ENCODE measurements at places on chromosomes 6 and 20.

DNA sequence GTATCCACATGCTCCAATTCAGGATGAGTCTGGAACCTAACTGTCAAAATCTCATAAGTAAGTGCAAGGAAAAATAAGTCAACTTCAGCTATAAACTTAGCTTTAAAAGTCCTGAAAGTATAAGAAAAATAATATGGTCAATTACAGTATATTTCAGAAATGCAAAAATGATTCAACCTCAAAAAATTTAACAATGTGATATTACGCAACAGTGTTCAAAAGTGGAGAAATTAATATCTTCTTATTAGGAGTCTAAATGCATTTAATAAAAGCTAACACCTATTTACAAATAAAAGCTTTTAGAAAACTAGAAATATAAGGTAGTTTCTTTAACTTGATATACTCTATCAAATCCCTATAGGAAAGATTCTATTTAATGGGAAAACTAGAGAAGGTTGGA, 111.2 kb upstream of the OPRM1 start:
- no peak for DNase-seq

GRCh38 chr6:111980971-111981840, 72.7 kb upstream of the CCN6 start:
- DNase-seq: no peak

- DNase-seq: no peak
Measured at GRCh38 chr20:62540504-62540903, 64.7 kb upstream of the GATA5 start.

GRCh38 chr6:167396068-167396658, 71.3 kb downstream of the TTLL2 start:
- no peak for DNase-seq

- no peak for DNase-seq
Measured at GRCh38 chr6:15386756-15387112, 140.9 kb downstream of the JARID2 start.

- DNase-seq: no peak
Measured at GRCh38 chr6:96521306-96521643, 331 bp upstream of the UFL1 start.

- DNase-seq: no peak
Measured at GRCh38 chr6:43231735-43232450, 2.6 kb upstream of the DNPH1 start.

GRCh38 chr6:163984124-163984936, 569.8 kb downstream of the QKI start:
- no peak for DNase-seq

DNA sequence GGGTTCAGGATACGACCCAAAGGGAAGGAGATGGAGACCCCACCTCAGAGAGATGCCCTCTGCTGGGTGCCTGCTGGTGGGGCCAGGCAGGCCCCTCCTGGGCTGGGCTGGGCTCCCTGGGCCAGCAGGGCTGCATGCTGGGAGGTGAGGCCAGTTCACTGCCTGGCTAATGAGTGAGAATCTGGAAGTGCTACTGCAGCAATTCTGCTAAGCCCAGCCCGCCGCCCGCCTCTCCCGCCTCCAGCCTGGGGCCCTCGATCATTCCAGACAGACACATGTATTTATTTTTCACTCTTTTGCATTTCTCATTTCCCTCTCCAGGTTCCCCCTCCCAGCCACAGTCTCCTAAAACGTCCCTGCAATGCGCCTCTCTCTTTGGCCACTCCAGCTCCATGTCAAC, 79.6 kb downstream of the CDH22 start:
- DNase-seq: no peak

DNA sequence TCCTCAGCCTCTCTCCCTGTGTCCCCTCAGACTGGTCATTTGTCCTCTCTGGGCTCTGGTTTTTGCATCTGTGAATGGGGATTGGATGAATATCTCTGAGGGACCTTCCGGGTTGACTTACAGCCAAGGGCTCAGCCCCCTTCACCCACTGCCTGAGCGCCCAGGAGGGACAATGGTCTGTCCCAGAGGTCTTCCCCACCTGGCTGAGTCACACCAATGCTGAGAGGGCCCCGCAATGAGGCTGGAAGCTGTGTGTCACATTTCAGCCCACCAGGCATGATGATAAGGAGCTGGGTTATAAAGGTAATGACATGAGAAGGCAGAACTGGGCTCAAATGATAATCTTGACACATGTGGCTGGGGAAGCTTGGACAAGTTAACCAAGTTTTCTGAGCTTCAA, 70.5 kb downstream of the TOX2 start:
- DNase-seq: no peak

GRCh38 chr6:134123666-134124208, 71.3 kb upstream of the SLC2A12 start:
- DNase-seq: no peak

DNA sequence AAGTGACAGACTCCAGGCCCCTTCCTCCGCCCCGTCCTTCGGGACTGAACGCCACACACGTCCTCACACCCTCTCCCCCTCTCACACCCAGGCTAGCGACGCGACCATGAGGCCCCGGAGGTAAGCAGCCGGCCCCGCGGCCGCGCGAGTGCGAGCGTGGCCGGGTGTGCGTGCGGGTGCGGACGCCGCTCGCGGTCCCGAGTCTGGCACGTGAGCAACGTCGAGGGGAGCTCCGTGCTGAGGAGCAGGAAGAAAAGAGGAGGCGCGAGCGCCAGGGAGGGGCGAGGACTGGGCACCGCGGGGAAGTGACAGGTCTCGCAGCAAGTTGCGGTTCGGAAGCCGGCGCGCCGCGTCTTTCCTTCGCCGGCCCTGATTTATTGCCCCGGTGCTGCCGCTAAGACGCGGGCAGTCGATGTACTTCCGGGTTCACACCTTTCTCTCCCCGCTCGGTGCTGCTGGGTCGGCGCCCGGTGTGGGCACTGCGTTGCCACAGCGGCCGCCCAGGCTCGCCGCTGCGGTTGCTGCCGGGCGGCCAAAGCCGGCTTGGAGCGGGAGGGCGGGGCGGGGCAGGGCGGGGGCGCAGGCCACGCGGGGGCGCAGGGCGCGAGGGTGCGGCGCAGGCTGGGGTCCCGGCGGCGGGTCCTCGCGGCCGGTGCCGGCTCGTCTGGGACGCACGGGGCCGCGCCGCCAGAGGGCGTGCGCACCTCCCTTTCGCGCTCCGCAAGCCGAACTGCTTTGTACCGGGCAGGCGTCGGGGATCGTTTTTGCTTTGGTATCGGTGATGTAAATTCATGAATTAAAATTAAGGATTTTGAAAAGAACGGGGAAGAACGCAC, 15.8 kb upstream of the LIN28B start:
- DNase-seq: peak; percentile 32

- no peak for DNase-seq
Measured at GRCh38 chr6:149889326-149889725, 8.6 kb downstream of the RAET1E start.

- DNase-seq: peak; percentile 36
Measured at GRCh38 chr6:13485923-13486562, 1.4 kb downstream of the GFOD1 start.

DNA sequence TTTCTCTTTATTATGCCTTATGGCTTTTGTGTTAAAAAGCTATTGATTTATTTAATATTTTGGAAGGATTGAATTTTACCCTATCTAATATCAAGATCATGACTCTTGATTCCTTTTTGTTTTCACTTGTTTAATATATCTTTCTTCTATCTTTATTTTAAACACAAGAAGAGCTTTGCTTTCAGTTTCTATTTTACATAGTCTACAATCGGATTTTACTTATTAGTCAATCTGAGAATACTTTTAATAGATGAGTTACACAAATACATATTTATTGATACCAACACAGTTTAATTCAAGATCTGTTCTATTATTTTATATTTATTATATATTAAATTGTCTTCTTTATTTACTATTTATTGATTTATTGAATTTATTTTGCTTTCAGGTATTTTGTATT, 218.8 kb downstream of the ESR1 start:
- DNase-seq: no peak

- no peak for DNase-seq
Measured at GRCh38 chr20:24136659-24137246, 148.2 kb upstream of the GGTLC1 start.
